ENCODE measurements at places on chromosomes 3 and 15. TPM values are rescaled to one million over a fixed set of nuclear protein-coding genes. Genes with fewer than 3 reads are reported as not detected.
A peak's percentile ranks its signal among the peaks of the same experiment; 100 is the strongest.

- DNase-seq = no peak
Observed at GRCh38 chr3:146929696-146930095, 324.6 kb upstream of the PLSCR5 start.

DNA sequence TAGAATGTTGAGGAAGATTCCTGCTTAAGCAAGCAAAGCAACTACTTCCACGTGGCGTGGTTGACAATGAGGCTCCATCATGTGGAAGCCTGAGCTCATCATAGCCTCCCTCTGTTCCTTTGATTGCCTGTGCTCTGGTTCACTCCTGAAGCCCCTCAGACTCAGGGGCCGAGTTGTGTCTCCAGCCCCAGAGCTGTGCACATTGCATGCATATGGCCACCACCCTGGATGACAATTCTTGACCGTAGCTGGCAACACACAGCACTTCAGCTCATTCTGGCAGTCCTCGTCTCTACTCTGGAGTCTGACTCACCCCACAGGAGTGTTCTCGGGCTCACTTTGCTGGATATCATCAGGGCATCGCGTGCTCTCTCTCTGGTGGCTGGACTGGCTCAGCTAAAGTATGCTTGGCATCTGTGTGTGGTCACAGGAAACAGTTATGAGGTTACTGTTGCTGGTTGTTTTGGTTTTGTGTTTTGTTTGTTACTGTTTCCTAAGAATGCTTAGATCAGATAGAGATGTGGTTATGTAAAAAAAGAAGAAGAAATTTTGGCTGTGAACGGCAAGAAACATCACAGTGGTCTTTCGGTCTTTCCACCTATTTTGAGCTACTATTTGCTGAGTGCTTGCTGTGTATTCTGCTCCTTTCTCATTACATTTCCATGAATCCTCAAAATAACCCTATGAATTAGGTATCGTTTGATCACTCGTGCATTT lies 41.6 kb upstream of the MRPS22 start:
- DNase-seq = peak; percentile 37

DNA sequence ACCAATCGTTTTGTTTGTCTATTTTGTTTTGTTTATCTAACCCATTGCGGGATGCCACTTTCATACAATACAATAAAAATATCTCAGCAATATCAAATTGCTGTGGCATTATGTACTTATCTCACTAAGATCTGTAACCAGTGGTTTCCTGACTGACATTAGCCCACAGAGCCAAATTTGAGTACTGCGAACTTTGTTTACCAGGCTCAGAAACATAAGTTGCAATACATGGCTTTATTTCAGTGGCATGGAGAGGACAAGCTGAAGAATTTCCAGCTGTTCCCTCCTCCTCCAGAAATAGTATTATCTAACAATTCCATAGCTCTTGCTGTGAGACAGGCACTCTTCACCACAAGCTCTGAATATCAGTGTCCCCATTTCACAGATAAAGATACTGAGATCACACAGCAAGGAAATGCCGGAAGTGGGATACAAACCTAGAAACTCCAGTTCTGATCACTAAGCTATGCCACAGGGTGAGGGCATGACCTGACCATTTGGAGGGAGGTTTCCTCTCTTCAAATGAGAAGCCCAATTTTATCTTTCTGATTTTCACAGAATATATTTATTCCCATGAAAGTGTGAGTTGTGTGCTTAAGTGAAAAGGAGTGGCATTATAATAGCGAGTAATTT lies 469.9 kb upstream of the CBLB start:
- DNase-seq = no peak

DNA sequence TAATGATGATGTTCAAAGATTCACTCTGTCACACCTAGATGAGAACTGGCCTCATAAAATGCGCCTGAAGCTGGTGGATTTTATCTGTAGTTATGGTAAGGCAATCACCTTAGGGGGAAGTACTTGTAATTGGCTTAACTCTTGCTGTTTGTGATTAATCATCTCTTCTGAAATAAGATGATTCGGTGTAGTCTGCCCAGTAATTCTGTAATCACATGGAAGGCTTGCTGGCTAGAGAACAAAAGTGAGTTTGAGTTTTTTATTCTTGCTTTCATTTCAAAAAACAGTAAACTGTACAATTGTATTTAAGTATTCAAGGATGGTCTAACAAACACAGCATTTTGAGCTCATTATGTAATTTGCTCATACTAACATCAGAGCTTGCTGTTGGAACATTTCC lies 72.1 kb downstream of the OTOL1 start:
- no peak for DNase-seq

The FANCD2OS gene
- not detected for polyA plus RNA-seq

The POLQ gene
- 0.30 TPM for polyA plus RNA-seq
